ENCODE measurements at places on chromosomes 7 and 10.

DNA sequence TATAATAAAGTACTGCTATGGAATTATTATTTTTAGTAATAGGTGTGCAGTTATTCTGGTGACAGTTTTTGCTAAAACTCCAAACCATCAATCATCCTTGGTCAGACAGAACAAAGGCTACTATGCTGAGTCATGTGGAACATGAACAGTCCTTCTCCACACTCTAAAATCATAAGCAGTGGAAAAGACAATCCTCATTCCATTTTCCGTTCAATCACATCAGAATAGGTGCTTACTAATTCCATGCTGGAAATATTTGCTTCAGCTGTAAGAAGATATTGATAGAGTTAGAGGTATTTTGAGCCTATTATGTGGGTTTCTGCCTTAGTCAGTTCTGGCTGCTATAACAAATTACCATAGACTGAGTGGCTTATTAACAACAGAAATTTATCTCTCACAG is 82.9 kb downstream of the FAM13C start:
- no peak for DNase-seq

DNA sequence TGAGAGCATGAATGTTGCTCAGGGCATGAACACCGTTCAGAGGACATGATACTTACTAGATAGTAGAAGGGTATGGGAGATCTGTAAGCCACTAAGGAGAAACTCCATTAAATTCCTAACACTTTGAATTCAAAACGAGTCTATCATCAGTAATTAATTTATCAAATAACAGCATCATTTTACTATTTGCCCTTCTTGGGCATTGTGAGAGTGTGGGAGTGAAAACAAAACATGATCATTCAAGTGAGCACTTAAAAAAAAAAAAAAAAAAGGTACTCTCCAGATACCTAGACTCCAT is 20.5 kb upstream of the ASB15 start:
- DNase-seq = no peak

DNA sequence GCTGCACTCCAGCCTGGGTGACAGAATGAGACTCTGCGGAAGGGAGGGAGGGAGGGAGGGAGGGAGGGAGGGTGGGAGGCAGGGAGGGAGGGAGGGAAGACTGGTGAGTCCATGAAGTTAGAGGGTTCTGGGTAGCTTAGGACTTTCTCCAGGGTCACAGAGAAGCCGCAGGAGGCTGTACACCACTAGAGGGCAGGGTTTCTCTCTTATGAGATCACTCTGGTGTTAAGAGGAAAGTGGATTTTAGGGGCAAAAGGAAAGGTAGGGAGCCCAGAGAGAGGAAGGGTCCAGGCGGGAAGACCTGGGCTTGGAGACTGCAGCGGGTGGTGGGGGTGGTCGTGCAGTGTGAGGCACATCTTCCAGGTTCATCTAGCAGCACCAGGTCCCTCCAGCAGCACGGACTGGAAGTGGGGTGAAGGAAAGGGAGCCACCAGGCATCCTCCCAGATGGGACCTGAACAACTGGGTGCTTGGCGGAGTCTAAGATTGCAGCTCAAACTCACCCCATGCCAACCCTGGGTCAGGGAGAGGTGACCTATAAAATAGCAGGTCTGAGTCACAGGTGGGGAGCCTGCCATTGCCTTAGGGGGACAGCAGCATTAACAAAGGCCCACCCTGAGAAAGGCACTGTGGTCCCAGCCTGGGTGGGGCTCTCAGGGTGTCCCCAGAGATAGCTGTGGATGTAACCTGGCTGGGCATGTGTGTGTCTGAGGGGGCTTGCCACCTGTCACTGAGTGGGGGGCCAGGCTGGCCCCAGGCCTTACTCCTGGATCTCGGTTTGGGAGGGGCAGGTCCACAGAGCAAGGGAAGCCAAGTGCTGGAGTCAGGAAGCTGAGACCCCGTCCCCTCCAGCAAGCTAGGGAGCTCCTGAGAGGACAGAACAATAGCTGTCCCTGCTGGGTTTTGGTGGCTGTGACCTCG is 48.5 kb upstream of the SLC29A3 start:
- DNase-seq = peak; percentile 65

DNA sequence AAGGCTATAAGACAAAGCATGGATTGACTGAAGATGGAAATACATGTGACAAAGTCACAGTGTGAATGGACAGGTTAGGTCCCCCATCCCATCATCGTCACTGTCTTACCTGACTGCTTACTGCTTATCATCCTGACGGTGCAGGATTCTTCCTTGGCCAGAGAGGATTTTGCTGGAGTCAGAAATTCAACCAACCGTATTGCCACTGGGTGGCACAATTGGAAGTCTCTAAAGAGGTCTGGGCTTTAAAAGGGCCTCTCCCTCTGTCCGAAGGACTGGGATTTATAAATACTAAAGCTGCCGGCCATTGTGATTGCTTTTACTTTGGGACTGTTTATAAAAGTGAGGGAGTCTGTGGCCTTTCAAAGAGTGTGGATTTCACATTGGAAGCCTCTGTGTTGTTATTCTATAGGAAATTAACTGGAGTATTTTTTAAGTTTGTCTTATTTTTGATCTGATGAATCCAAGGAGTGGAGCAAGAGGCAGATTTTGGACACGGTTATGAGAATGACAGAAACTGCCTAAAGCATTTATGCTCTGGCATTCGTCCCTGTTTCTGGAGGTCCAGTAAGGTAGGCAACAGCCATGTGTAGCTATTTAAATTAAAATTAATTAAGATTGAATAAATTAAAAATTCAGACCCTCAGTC is 113.3 kb upstream of the CREB5 start:
- DNase-seq = peak; percentile 59

DNA sequence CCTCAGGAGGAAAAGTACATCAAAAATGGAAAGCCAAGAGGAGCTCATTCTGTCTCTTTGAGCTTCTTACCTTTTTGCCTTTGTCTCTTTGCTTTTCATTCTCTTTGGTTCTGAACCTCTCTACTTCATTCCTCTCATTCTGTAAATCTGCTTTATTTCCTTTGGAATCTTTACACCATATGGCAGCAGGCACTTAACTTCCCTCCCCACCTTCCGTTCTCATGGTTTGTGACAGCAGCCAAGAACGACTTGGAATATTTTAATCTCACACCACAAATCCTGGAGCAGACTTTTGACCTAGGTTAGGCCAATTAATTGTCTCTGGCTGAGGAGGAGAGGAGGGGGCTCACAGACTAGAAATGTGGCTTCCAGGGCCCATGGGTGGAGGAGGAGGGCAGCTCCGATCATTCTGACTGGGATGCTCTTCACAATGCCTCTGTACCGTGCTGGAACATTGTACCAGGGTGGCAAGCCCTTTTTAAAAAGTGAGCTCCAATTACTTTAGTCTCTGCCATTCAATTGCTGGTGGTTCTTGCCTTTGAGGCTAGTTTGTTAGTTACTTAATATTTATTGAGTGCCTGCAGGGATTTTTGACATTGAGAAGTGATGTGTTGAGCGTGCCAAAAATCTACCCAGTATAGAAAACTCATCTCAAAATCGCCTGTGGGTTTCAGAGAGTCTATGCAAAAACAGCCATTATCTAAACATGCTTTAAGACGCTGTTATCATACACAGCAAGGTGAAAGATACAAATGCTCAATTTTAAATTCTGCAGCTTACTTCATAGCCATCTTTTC is 386.6 kb downstream of the DPP6 start:
- no peak for DNase-seq

DNA sequence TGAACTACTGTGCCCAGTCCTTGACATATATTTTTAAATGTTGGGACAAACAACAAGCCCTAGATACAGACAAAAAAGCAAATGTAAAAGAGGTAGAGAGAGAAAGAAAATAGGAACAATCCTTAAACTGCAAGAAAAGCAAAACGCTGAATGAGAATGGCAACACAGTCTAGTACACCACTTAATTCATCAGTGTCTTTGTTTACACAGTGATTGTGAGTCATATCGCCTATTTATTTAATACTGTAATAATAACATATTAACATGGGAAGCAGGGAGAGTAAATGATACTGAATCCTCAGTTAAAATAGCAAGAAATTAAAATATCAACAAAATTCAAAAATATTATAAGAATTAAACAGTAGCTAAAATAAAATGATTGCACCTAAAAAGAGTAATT is 9.8 kb upstream of the LRRTM3 start:
- no peak for DNase-seq

DNA sequence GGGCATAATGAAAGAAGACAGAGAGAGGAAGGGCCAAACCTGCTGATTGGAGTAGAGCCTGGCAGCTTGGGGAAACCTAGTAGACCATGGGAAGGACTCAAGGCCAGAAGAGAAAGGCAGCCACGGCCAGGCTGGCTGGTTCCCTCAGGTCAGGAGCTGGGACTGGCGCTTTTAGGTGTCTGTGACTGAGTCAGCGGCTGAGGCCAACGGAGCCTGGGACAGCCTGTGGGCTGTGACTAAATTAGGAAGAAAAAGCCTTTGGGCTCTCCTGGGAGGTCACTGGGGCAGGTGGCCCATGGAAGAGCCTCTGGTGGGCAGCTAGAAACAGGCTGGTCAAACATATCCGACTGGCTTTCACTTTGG is 108.9 kb upstream of the PDCD4 start:
- no peak for DNase-seq

DNA sequence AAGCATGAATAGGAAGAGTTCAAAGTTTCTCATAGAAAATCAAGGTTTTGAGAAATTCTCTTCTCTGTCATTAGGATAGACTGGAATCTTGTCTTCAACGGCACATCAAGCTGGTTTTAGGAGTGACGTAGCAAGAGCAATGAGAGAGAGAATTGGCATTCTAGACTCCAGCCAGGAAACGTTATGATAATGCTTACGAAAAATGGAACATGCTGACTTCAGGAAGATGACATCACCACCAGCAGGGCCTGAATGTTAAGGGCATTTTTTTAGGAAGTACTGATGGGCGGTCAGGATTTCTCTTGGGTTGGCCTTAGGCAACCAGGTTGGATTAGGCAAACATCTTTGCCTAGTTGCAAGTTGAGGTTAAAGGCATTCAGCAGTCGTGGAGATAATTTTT is 213.2 kb upstream of the CTBP2 start:
- no peak for DNase-seq

DNA sequence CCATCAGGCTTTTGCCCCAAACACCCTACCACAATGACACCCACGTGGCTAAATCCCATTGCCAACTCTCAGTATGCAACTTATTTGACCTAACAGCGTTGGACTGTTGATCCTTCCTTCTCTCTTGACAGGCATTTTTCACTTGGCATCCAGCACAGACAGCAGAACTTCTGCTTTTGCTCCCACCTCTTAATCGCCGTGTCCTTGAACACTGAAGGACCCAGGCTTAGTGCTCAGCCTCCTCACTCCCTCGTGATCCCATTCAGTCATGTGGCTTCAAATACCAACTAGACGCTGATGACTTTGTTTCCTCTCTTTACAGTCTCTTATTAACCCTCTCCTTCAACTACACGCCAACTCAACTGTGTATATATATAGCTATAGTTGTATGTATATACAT is 25.0 kb downstream of the ZFAND2A start:
- no peak for DNase-seq

GRCh38 chr10:26790221-26790995 is 70.3 kb downstream of the ABI1 start:
- DNase-seq = no peak

- DNase-seq = no peak
Measured at GRCh38 chr7:50681432-50682045, 101.2 kb downstream of the GRB10 start.

- no peak for DNase-seq
Measured at GRCh38 chr10:515674-516073, 173.8 kb downstream of the DIP2C start.

DNA sequence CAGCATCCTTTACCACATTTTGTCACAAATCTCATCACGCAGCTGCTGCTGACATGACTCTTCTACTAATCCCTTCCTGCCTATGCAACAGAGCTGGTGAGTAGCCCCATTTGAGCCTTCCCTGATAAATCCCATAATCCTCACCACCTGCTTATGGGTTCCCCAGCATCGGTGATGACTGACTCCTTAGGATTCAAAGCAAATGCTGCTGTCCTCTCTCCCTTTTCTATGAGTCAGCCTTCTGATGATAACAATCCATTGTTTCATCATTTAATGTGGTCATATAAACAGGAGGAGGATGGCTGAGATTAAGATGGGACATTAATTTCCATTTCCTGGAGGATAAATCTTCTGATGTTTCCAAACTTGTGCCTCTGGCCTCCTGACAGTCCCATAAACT is 73.4 kb downstream of the SORCS1 start:
- DNase-seq = no peak

DNA sequence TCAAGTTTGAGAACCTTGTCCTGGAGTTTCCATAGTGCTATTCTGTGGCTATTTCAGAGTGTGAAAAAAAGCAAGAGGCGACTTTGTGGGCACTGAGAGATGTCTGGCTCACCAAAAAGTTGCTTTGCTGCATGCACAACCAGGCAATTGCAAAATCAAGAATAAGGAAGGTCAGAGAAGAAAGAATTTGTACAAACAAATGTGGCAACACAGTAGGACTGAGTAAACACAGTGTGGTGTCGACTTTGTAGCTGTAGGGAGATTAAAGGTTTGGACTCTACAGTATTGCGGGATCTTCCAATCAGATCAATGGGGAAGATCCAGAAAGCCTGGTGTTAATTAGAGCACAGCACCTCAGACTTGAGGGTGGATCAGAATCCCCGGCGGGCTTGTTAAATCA is 88.1 kb upstream of the PLPP4 start:
- no peak for DNase-seq

- no peak for DNase-seq
Measured at GRCh38 chr7:24889611-24890010, 90.4 kb downstream of the OSBPL3 start.

DNA sequence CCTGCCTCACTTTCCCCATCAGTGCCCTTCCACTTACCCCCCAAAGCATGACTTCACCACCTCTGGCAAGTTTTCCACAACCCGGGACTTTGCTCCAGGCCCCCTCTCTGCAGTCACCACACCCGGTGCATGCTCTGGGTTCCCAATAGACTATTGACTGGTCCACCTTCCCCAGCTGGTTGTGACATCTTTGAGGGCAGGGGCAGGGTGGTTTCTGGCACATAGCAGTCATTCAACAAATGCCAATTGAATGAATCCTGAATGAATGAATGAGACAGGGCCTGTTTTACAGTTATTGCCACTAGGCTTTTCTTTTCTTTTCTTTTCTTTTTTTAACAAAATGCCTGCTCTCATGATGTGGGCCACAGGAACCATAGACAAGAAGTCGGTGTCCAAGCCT is 28.8 kb upstream of the DOCK1 start:
- DNase-seq = no peak

Measured in ecto neural progenitor cell (in vitro differentiated cells).